A172 (cell line): ENCODE measurements at places on chromosomes 3 and 15. TPM values are rescaled to one million over a fixed set of nuclear protein-coding genes. Genes with fewer than 3 reads are reported as not detected.

Gene LRRIQ4
- total RNA-seq: not detected in 2 replicates

Gene FBXW12
- not detected in 2 replicates for total RNA-seq

Gene NUSAP1
- total RNA-seq: 182 and 215 TPM in 2 replicates

Gene STARD5
- 0.86 and 1.7 TPM in 2 replicates for total RNA-seq

Gene GJD2
- total RNA-seq: not detected in 2 replicates

Gene TP63
- total RNA-seq: 0.09 TPM in 1 of 2 replicates, not detected in the other

Gene LRRK1
- total RNA-seq: 1.9 and 5.3 TPM in 2 replicates

Gene GOLGA8R
- total RNA-seq: 0.43 and 1.8 TPM in 2 replicates

Gene TBCCD1
- total RNA-seq: 10.2 and 19.6 TPM in 2 replicates

Gene KBTBD13
- total RNA-seq: not detected in 2 replicates

Gene SRGAP3
- total RNA-seq: 0.77 and 5.9 TPM in 2 replicates

Gene AADAC
- total RNA-seq: 2.3 and 2.8 TPM in 2 replicates

Gene UNC13C
- not detected in 2 replicates for total RNA-seq

Gene P2RY14
- total RNA-seq: 0.03 and 0.05 TPM in 2 replicates

Gene HCN4
- total RNA-seq: 0.28 and 0.60 TPM in 2 replicates

Gene RLBP1
- total RNA-seq: not detected in 2 replicates

Gene SEMA6D
- total RNA-seq: not detected in 2 replicates

Gene CLDN16
- 0.02 TPM in 1 of 2 replicates, not detected in the other for total RNA-seq

Gene ARGFX
- not detected in 2 replicates for total RNA-seq

Gene DNAH12
- total RNA-seq: 0.12 TPM in 1 of 2 replicates, not detected in the other

Gene ACKR4
- total RNA-seq: not detected in 2 replicates

Gene AMT
- 0.93 and 1.8 TPM in 2 replicates for total RNA-seq

Gene GOLGA8G
- total RNA-seq: not detected in 2 replicates

Gene CHAC1
- total RNA-seq: 4.7 and 5.8 TPM in 2 replicates

Gene SMC4
- 126 and 165 TPM in 2 replicates for total RNA-seq

Gene FAN1
- total RNA-seq: 17.7 and 21.9 TPM in 2 replicates

Gene SUSD5
- 11.6 and 12.8 TPM in 2 replicates for total RNA-seq

Gene PLA2G4E
- not detected in 2 replicates for total RNA-seq

Gene CCRL2
- total RNA-seq: 0.72 TPM in 1 of 2 replicates, not detected in the other

Gene ULK3
- 35.9 and 40.1 TPM in 2 replicates for total RNA-seq

Gene SHC4
- 0.59 and 0.84 TPM in 2 replicates for total RNA-seq

Gene KIF7
- 0.88 and 1.3 TPM in 2 replicates for total RNA-seq

Gene IGF2BP2
- total RNA-seq: 29.7 and 32.8 TPM in 2 replicates

Gene PRR20G
- total RNA-seq: not detected in 2 replicates

Gene PRKCD
- total RNA-seq: 2.5 and 3.4 TPM in 2 replicates

Gene PROK2
- total RNA-seq: not detected in 2 replicates

Gene FBXL22
- total RNA-seq: not detected in 2 replicates

Gene SLC12A1
- total RNA-seq: not detected in 2 replicates

Gene OR5K2
- not detected in 2 replicates for total RNA-seq
